ENCODE measurements at places on chromosomes 6 and 20.

DNA sequence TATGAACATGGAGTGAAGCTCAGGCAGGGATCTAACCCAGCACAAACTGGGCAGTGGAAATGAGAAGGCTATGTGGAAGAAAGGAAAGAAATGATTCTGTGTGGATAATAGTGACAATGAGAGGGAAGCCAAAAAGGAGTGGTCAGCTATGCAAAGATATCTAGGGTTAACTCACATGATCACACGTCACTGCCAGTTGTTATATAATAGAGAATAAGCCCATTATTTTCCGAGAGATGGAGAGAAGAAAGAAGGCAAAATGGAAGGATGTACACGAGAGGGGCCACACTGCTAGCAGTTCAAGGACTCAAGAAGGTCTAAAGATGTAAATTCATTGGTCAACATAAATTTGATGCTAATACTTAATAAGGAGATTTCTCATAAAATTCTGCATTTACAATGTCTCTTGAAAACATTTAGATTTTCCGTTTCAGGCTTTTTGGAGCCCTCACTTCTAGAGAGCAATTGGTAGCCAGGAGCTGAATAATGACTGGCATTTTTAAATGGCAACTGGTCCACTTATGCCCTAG lies 18.8 kb upstream of the RCAN2 start:
- no peak for DNase-seq

- DNase-seq = no peak
These were observed 103.6 kb upstream of the NXT1 start for GRCh38 chr20:23246717-23247664.

DNA sequence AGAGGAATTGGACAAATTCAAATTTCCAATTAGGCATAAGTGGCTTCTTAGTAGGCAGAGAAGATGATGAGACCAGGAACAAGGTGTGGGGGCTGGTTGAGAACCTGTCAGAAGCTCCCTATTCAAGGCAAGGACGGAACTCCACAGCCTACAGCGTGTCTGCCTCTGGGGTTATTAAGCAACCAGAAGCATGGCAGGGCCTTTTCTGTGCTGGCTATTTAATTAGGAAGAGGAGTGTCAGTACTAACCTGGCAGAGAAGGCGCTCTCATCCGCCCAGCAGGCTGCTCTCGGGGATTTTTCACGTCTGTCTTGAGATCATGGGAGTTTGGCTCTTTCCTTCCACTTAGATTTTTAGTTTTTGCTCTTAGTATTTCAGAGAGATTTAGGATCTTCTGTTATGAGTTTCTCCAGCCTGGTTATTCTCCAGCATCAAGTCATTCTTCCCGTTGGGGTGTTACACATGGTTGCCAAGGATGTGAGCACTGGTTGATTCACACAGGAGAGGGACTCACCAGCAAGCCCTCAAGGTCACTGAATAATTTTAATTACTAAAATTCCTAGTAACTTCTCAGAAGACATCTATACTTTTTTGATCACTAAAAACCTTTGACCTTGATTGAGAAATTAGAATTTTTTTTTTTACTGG lies 23.9 kb downstream of the ADTRP start:
- no peak for DNase-seq

- no peak for DNase-seq
These were observed 72.8 kb upstream of the RALGAPA2 start for GRCh38 chr20:20785226-20785625.

DNA sequence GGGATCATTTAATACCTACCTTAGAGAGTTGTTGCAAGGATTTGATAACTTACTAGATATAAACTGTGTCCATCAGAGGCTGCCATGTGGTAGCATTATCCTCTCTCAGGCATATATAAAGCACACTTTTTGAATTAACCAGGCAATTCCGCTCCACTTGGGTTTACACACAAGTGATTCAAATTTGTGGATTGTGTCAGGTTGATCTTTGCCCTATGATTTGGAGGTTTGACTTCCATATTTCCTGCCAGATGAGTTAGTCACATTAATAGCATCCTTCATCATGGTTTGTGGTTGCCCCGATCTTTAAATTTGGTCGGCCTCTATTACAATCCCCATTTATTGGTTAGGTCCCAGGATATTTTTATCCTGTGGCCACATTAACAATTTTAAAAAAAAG lies 44.8 kb upstream of the CTAGE9 start:
- no peak for DNase-seq

DNA sequence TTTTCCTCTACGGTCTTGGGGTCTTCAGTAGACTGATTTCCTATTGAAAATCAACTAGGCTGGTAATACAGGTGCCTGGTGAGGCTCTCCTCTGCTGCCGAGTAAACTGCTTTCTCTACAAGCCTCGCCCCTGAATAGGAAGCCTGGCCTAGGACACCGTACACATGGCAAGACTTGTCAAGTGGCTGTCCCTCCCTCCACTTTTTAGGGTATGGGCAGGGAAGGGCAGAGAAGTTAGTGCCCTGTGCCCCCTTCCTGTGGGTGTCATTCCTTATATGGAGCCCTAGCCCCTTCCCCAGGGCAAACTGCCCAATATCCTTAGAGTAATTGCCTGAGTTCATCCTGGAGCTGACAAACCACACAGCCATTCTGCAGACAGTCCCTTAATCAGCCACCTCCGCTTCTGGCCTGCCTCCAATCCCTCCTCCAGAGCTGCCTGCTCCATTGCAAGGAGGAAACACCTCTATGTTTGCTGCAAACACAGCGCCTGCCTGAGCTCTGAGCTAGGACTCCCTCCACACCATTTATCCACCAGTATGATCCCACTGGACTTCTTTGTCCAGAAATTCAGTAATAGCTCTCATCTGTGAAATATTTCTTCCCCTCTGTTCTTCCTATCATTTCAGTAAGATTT lies 93.1 kb downstream of the CHD6 start:
- DNase-seq = no peak

All from activated T-cell treated with anti-CD3 and anti-CD28 coated beads, Interleukin-2, amount 50 U/mL, for 48 hours (primary cell).